ENCODE measurements at places on chromosomes 2 and 18.

- DNase-seq, result no peak
These were observed 86.8 kb upstream of the UXS1 start for GRCh38 chr2:106280722-106281446.

- DNase-seq, result no peak
These were observed 3.7 kb upstream of the SERTAD2 start for GRCh38 chr2:64657411-64657810.

GRCh38 chr2:69830045-69830905 lies 815 bp downstream of the GMCL1 start:
- no peak for DNase-seq

- no peak for DNase-seq
These were observed 12.5 kb downstream of the ABCG8 start for GRCh38 chr2:43851011-43851980.

- no peak for DNase-seq
These were observed 53.2 kb upstream of the RAB27B start for GRCh38 chr18:54774981-54775665.

GRCh38 chr2:179226961-179227259 lies 37.7 kb downstream of the SESTD1 start:
- DNase-seq, result no peak

GRCh38 chr18:55550471-55550870 lies 37.5 kb downstream of the TCF4 start:
- no peak for DNase-seq

- no peak for DNase-seq
These were observed 101.1 kb upstream of the RAB12 start for GRCh38 chr18:8507915-8508705.

GRCh38 chr2:32450851-32451250 lies 94.0 kb downstream of the BIRC6 start:
- DNase-seq, result no peak

GRCh38 chr2:200730960-200731359 lies 80.8 kb upstream of the BZW1 start:
- DNase-seq, result no peak

DNA sequence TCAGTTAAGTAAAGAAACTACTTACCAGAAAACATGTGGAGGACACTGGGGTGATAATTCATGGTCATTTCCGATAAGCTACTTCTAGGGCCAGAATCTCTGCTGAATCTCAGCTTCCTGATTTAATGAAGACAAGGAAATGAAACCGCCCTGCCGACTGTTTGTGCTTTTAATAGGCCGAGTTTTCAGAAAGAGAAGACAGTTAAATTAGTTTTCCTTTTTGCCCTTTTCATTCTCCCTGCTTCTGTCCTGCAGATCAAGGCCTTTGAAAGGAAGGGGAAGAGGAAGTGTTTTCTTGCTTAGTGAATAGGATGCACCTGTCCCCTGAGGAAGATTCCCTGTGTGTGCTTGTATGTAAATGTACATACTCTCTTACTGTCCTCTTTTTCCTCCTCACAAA lies 126.6 kb downstream of the SH3RF3 start:
- no peak for DNase-seq

GRCh38 chr2:132589111-132589830 lies 80.7 kb downstream of the LYPD1 start:
- DNase-seq, result no peak

- no peak for DNase-seq
These were observed 640.2 kb upstream of the SYT4 start for GRCh38 chr18:43917520-43917919.

DNA sequence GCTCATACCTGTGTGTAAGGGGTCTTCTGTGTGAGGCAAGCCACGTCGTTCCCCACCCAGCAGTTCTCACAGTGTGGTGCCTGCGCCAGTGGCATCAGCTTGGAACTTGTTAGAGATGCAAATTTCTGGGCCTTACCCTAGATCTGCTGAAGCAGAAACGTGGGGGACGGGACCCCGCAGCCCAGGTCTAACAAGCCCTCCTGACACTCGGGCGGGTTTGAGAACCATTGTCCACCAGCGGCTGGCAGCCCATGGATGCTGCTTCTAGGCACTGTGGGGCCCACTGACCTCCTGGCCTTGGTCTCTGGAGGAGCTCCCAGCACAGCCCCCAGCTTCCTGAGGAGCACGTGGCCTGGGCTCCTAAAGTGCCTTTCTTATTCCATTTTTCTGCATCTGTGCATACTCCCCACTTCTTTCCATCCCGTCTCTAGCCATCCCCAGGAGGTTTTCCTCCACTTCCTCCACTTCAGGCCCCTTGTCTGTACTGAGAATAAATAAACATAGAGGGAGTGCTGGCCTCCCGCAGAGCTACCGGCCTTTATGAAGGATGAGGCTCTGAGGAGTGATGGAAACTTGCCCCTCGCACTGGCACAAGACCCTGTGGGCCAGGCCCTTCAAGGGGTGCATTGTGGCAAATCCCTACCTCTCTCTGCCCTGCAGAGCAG lies 94.3 kb downstream of the GALR1 start:
- no peak for DNase-seq

DNA sequence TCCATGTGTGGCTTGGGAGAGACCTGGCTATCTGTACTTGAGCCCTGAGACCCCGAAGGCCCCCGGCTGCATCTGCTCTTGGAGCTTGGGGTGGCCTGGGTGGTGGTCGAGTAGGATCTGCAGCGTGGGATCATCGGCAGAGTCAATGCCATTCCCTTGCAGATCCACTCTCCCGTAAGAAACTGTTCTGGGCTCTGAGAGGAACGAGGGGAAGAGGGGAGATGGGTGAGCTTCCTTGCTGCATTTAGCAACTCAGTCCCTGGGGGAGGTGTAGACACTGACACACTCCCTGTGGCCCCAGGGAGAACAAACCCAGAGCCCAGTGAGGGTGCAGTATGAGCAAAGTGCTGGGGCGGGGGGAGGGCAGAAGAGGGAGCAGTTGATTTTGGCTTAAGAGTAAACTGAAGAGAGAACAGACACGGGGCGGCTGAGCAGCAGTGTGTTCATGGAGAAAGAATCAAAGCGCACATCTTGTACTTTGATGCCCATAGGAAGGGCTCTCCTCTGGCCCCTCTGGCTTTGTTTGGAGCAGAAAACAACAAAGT lies 8.5 kb downstream of the GREB1 start:
- no peak for DNase-seq

- DNase-seq, result no peak
These were observed 18.9 kb upstream of the DLX1 start for GRCh38 chr2:172066394-172066886.

- no peak for DNase-seq
These were observed 154.5 kb downstream of the CLIP4 start for GRCh38 chr2:29269765-29270109.

DNA sequence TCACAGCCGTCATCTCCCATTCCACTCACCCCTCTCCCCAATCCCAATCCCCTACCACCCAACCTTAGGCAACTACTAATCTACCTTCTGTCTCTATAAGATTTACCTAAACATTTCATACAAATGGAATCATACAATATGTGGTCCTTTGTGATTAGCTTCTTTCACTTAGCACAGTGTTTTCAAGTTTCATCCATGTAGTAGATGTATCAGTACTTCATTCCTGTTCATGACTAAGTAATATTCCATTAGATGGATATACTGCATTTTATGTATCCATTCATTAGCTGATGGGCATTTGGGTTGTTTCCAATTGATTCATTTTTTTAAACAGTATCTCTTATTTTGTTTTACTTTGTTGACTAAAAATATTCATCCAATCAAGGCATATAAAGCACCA lies 109.6 kb downstream of the CDH2 start:
- no peak for DNase-seq

DNA sequence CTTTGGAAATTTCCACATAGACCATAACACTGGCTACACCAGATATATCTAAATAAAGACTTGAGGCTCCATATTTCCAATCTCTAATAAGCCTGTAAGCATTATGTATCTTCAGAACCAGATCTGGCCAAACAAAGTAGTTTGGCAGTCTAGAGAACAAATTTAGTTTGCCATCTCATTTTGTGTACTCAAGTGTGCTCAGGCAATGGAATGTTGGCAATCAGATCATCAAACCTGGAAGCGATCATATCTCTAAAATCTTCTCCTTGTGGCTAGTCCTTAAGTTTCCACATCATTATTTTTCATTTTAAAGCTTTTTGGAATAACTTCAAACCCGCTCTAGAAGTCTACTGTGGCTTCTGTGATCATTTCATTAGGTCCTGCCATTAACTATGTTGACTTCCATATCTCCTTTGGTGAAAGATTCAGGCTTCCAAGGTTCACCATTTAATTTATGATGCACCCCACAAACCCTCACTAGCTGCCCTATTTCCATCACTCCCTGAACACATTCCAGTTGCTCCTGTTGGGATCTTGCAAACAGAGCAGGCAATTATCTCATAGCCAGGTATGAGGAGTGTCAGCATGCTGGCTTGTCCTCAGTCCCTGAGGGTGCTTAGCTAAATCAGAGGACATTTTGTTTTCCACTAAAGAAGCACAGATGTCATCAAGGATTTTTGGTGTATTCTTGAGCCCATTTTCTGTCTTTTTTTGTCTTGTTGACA lies 46.2 kb downstream of the WDR75 start:
- no peak for DNase-seq

All from heart right ventricle (tissue), 16 donors.